ENCODE measurements at places on chromosomes 16 and 17.

DNA sequence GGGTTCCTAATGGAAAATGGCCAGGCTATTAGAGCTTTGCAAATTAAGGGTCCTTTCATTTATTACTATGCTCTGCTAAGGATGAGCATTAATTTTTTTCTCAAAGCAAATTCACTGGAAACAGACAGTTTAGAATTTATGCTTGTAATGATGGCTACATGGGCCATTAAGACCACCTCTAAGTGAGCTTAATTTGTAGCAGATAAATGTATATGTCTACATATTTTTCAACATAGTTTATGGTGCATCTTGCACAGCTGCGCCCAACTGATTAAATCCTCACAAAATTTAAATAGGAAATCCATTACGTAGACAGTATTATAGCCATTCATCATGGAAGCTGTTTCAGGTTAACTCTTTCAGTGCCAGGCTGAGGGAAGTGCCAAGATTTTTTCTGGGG, 220.9 kb downstream of the CBLN1 start:
- DNase-seq: no peak

GRCh38 chr16:66988197-66988788, at the start of gene CES4A:
Gene CES4A, plus strand, starts transcription at chr16:66988589. Its CDS starts 184 bp downstream, at chr16:66988773.
- DNase-seq: no peak

- no peak for DNase-seq
Observed at GRCh38 chr17:77422104-77422747, 281.5 kb downstream of the SEC14L1 start.

DNA sequence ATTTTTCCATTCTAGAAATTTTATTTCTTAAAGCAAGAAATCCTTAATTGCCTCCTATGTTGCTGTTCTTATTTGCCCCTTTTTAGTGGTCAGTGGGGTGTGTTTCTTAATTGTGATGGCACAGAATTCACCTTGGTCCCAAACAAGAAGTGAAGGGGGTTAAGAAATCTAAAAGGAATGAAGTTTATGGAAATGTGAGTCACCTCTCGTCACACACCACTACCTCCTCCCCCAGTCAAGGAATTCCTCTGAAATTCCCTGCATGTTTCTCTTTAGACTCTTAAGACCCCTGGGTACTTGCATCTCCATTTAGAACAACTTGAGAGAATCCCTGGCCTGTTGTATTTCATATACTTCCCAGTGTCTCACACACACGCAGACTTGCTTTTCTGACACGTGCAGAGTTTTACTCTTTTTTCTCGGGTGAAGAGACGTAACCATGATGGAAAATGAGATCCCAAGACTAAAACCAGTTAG, 247.4 kb downstream of the PRKCA start:
- no peak for DNase-seq

DNA sequence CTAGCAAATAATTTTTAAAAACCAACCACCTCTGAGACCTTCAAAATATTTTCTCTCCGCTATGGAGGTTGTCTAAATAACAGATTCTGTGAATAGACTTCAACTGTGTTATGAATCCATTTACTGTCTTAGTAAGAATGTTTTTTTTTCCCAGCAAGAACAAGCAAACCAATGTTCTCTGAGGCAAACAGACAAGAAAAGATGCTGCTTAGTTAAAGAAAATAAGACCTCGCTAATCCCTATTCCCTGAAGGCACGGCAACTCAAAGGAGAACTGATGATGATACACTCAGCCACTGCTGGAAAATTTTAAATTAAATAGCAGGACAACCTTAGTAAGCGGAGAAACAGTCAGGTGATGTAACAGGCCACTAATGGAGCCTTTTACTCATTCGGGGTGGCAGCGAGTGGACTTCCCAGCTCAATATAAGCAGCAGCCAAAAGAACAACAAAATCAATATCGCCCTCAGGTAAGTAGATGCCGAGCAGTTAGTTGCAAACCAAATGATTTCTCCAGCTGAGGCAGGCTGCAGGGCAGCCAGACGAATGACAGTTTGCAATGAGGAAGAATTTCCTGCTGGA, 81.8 kb downstream of the CPPED1 start:
- no peak for DNase-seq
